Peyer's patch (tissue), 4 donors: ENCODE measurements at places on chromosomes 11 and 22.

GRCh38 chr22:27487600-27488452, 313.7 kb downstream of the MN1 start:
- no peak for DNase-seq

- no peak for DNase-seq
Measured at GRCh38 chr11:65529475-65530156, 4.7 kb downstream of the SCYL1 start.

DNA sequence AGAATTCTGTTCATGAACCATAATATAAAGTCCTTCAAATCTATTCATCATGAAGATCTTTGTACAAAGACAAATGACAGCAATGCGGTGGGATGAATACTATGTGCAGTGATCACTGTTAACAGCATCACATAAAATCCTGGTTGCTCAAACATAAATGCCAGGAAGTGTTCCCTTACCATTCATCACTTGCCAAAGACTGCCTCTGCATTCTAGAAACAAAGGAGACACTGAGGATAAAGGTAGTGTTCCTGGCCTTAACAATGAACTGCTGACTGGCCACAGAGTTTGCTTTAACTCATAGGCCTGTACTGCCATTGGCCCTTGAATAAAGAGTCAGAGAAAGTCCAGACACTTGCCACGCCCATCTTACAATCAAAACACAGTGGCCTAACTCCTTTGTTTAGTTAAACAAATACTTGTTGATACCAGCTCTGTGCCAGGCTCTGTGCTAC, 29.5 kb downstream of the C2CD3 start:
- no peak for DNase-seq

- no peak for DNase-seq
Measured at GRCh38 chr11:10017911-10018310, 276.1 kb downstream of the SBF2 start.

DNA sequence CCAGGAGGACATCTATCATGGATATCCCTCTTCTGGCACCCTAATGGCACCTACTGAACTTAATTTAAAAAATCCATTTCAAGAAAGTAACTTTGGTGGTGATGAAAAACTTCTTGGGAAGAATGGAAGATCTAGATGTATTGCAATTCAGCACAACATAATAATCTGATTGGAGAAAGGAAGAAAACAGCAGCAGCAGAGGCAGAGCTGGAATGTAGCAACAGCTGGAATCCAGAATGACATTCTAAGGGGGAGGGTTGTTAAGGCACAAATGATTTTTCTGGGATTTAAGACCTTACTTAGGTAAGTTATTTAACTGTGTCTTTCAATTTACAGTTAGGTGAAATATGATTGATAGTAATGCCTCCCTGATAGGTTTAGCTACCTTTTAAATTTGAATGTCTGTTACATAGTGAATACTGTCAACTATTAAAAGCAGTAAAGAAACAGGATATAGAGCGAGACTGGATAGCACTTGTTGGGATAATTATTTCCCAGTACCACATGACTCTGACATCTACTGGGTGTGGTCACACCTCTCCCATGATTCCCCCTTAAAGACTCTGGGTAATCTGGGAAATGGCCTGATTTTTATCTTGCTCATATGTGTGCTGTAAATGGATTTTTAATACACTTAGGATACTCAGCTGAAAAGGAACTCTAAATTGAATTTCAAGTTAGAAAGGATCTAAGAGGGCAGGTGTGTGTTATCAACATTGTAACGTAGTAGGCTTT, 11.7 kb downstream of the CAPRIN1 start:
- no peak for DNase-seq

DNA sequence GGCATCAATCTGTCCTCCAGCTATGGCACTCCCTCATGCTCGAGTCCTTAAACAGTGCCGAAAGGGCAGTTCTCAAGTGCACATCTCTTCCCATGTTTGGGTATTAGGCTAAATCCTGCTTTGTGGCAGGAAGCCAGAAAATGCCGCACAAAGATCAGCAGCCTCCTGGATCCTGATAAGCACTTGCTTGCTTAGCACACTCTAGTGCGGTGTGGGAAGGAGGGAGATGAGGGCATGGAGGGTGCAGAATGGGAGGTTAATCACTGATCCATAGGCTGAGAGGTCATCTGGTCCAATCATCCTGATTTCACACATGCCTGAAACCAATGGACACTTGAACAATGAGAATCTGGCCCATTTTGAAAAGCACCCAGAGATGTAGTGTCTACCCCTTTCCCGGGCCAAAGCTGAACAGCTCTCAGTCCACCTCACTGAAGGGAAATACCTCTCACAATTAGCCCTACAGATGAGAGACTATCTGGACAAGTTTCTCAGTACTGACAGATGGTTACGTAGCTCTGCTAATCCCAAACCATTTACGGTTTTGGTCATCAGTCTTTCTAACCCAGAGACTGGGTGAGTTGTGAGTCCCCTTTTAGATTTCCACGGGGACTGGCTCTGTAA, 29.8 kb upstream of the CHRM4 start:
- no peak for DNase-seq
